ENCODE measurements at places on chromosomes 13 and 19.

- peak; percentile 53 for DNase-seq
Measured at GRCh38 chr19:17125728-17126677, 50.4 kb downstream of the MYO9B start.

- DNase-seq: peak; percentile 91
Measured at GRCh38 chr13:41193919-41194824, at the start of gene KBTBD7. TSS of gene KBTBD7 (minus strand) at chr13:41194569. CDS start at chr13:41194257, 312 bp downstream.

- no peak for DNase-seq
Measured at GRCh38 chr13:111969551-111970135, 97.3 kb upstream of the SOX1 start.

GRCh38 chr13:46367617-46368327, 19.3 kb downstream of the RUBCNL start:
- no peak for DNase-seq

DNA sequence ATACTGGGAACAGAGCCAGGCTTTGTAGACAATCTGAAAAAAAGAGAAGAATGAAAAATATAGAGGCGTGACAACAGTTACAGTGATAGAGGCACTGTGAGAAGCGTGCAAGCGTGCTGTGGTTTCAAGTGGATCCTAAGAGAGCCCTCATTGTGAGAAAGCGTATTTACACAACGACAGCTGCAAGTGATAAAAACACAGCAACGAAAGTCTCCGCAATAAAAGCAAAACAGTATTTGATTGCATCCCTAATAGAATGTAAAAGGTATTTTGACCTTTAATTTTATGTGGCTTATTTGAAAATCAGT, 642.7 kb upstream of the ARGLU1 start:
- DNase-seq: no peak

GRCh38 chr19:45076029-45076850, at the start of gene ZNF296:
TSS of gene ZNF296 (minus strand) at chr19:45076478. CDS start at chr19:45076373, 105 bp downstream.
- peak; percentile 65 for DNase-seq

- no peak for DNase-seq
Measured at GRCh38 chr13:48132961-48133360, 38.1 kb upstream of the MED4 start.

GRCh38 chr19:6210091-6210490, 69.7 kb downstream of the MLLT1 start:
- DNase-seq: no peak

- no peak for DNase-seq
Measured at GRCh38 chr13:33150126-33150525, 133.9 kb downstream of the KL start.
